ENCODE measurements at places on chromosomes 5 and 9.

DNA sequence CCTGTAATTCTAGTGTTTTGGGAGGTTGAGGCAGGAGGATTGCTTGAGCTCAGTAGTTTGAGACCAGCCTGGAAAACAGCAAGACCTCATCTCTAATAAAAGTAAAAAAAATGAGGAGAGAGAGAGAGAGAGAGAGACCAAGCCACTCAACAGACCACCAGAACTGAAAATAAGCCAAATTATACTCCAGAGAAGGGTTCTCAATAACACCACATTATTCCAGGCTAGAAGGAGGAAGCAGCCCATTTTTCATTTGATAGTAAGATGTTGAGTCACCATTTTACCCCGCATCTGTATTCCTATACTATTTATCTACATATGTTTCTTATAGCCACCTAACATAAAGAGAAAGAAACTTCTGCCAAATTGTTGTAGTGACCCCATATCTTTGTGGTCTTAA lies 134.8 kb downstream of the PCSK5 start:
- no peak for DNase-seq

- no peak for DNase-seq
These were observed 28.6 kb downstream of the DCAF12 start for GRCh38 chr9:34097865-34098264.

- DNase-seq, result no peak
These were observed 75.5 kb upstream of the PUM3 start for GRCh38 chr9:2919347-2919746.

DNA sequence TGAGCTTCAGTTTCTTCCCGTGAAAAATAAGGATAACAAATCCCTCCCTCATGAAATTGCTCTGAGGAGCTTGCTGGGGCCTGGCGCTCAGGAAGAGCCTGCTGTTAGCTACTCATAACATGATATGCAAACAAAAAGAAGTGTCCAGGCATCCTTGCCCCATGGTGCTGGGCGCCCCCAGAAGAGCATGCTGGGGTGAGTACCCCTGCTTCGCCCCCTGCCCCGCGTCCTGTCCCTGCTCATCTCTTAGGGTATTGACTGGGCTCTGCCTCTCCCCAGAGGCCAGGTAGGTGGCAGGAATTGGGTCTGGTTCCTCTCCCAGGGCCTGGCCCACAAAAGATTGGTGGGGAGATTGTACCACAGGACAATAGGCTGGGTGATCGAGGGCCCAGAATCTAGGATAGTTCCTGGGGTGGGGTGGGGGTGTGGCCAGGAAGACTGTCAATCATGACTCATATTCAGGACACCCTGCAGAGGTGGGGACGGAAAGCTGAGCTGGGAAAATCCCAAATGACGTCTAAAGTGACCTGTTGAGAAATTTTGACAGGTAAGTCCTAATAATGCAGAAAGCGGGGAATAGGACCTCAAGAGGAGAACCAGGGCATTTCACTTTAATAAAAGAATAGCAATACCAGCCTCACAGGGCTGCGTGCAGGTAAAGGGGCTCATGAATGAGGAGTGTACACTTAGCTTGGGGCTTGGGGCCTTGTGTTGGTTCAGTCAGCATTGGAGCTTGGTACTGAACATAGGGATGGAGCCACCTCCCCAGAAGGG lies 8.9 kb downstream of the PITX1 start:
- DNase-seq, result no peak

DNA sequence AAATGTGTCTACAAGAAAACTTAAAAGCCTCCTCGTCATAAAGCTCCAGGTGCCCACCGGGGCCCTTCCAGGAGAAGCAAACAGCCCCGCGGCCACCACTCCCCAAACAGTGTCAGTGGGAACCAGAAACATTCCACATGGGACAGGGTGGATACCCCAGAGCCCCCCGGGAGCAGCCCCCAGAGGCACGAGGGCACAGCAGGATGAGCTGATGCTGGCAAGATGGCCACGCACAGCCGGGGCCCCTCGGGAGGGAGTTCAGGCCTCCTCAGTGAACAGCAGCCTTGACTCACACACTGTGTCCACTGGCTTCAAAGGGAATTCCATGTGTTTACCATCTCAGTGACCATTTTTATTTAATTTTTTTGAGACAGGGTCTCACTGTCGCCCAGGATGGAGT lies 10.5 kb downstream of the EXD3 start:
- no peak for DNase-seq

DNA sequence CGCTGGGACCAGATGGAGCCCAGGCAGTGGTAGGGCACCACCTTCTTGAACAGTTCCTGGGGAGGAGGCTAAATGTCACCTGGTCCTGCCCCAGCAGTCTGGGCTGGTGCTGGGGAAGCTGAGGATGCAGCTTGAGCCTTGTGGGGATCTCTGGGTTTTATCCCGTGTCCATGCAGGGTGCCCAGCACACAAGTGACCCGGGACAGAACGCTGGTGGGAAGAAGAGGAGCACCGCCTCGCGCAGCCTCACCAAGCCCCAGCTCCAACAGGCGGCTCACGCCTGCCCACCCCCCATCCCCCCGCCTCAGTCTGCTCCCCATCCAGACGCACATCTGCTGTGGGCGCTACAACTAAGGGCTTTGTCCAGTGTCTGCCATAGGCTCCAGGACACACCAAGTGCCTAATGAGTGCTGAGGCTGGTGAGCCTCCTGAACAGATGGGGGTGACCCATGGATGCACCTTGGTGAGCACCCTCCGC lies 13.8 kb downstream of the RALGDS start:
- DNase-seq, result no peak

- DNase-seq, result no peak
These were observed 68.9 kb downstream of the RASEF start for GRCh38 chr9:82993856-82994605.

DNA sequence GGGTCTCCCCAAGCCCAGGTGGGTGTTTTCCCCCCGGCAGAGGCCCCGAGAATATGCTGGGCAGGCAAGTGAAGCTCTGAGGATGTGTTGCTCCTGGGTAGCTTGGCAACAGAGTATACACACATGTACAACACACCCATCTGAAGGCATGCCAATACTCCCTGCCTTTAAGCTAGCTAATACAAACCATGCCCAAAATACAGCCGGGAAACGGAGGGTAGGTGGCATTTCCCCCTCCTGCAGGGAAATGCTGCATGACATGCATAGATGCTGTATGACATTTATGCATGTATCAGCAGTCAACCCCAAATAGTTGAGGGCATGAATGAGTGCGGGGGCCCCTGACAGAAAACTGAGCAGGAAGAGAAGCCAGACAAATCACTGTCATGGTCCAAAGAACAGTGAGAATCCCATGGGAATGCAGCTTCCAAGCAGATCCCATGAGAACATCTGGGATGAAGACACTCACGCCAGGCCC lies 614.1 kb downstream of the EBF1 start:
- DNase-seq, result no peak

GRCh38 chr5:165834891-165835290 lies 2329.5 kb downstream of the MAT2B start:
- no peak for DNase-seq

All from CD4-positive, alpha-beta T cell treated with Interleukin-4 for 1 hour (primary cell).